ENCODE measurements at places on chromosomes 16 and 17.

DNA sequence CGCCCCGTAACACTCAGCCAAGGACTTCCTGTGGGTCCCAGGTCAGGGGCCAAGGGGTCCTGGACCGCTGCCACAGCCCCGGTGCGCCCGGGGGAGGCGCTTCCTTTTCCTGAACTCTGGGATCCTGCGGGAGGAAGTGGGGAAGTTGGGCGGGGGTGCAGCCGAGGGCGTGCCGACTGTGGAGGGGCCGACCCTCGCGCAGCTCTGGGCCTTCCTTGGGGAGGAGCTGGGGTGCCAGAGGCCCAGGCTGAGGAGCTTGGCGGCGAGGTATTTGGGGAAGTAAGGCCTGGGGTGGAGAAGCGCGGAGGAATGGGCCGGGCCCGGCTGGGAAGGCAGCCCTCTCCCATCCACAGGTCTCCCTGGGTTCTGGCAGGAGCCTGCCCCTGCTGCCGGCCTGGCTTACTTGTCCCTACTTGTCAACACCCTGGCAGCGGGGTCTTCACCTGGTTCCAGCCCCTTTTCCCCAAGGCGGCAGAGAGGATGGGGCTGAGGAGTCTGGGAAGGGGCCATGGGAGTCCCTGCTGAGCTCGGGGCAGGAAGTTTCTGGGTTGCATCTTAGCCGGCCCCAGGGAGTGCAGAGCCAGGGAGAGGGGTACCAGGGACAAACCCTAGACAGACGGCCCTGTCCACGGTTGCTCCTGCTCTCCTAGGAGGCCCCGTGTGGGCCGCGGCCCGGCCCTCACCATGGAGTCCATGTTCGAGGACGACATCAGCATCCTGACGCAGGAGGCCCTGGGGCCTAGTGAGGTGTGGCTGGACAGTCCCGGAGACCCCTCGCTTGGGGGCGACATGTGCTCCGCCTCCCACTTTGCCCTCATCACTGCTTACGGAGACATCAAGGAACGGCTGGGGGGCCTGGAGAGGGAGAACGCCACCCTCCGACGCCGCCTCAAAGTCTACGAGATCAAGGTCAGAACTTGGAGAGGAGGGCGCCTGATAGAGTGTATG, 1.7 kb downstream of the TBKBP1 start:
- DNase-seq = no peak

GRCh38 chr16:14301169-14302030, 230.3 kb downstream of the MRTFB start:
- no peak for DNase-seq

GRCh38 chr17:29368161-29368560, 22.0 kb upstream of the TAOK1 start:
- no peak for DNase-seq

DNA sequence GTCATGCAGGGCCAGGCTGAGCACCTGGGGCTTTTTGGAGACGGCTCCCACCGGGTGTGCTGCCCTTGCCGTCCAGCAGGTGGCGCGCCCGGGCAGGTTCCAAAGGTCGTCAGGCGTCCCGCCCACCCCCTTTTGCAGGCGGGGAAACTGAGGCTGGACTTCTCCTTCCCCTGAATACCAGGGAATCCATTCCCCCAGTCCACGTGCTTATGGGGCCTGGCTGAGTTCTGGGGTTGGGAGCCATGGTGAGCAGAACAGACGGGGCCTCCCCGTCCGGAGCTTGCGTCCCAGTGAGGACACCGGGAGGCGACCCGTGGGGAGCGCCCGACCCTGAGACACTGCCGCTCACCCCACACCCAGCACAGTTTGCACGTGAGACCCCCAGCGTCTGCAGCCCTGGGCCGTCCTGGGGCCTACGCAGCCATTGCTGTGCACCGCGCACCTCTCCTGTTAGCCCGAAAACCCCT, 51.8 kb upstream of the JPH3 start:
- DNase-seq = peak; percentile 47

- no peak for DNase-seq
Observed at GRCh38 chr16:87536795-87537142, 43.9 kb upstream of the ZCCHC14 start.

DNA sequence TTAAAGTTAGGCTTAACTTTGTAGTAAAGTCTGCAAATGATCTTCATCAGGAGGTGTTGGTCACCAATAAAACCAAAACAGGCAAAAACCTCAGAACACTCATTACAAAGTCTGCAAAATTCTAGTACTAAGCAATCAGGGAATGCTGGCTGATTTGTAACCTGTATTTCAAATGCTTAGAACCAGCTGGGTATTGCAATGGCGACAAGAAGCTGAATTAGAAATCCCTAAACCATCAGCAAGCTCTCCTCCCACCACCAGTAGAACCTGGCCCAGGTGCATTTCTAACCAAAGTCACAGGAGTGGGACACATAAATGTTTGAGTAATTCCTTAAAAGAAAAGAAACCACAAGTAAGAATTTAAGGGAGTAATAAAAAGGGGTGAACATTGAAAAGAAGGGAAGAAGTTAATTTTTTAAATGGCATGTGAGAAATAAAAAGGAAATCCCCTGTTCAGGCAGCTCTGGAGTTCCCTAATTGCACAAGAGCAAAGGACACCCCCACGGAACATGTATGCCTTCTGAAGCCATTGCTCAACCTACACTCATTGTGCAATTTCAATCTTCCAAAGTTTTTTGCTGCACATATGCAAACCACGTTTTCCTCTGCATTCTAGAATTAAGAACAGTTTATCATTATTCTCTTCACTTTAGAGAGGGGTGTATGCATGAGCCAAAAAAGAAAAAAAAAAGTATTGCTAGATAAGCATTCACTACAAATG, 102.9 kb downstream of the HIC1 start:
- DNase-seq = no peak

GRCh38 chr17:31389657-31390381, 1.7 kb upstream of the RAB11FIP4 start:
- no peak for DNase-seq

GRCh38 chr16:4972938-4973587, 14.9 kb downstream of the SEC14L5 start:
- no peak for DNase-seq
